Pancreas (tissue), 10 donors: ENCODE measurements at places on chromosomes 11 and 22.

DNA sequence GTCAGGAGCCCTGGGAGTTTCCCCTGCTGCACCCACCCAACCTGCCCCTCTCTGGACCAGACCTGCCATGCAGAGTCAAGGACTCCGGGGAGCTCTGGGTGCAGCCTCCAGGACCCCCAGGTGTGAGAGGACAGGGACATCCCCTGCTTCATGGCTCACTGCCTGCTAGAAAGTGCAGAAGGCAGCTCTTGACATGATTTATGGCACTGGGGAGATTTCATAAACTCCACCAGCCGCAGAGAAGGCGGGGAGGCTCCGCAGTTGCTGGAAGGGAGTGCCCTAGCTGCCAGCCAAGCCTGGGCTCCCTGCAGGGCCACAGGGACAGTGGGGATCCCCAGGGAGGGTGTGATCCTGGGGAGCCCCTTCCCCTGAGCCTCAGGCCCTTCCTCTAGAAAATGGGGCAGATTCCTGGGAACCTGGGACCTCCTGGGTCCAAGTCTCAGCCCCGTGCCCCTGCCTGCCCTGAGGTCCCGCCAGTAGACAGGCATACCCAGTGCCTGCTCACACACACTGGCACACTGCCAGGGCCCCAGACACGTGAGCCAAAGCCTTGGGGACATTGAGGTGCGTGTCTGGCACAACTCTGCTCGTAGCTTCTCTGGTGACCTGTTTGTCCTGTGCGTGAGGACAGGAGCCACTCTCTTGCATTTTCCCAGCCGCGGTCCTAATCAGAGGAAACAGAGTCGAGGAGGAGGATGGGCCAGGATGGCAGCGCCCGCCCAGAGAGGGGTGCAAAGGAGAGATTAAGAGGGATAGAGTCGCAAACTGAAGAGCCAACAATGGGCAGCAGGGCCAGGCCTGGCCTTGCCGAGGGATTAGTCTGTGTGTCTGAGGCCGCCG lies 13.8 kb downstream of the CABP7 start:
- DNase-seq, result peak; percentile 74

GRCh38 chr22:46418827-46419226 lies 83.3 kb downstream of the TRMU start:
- DNase-seq, result no peak

- DNase-seq, result no peak
These were observed 859 bp upstream of the BIRC3 start for GRCh38 chr11:102316346-102316904.

DNA sequence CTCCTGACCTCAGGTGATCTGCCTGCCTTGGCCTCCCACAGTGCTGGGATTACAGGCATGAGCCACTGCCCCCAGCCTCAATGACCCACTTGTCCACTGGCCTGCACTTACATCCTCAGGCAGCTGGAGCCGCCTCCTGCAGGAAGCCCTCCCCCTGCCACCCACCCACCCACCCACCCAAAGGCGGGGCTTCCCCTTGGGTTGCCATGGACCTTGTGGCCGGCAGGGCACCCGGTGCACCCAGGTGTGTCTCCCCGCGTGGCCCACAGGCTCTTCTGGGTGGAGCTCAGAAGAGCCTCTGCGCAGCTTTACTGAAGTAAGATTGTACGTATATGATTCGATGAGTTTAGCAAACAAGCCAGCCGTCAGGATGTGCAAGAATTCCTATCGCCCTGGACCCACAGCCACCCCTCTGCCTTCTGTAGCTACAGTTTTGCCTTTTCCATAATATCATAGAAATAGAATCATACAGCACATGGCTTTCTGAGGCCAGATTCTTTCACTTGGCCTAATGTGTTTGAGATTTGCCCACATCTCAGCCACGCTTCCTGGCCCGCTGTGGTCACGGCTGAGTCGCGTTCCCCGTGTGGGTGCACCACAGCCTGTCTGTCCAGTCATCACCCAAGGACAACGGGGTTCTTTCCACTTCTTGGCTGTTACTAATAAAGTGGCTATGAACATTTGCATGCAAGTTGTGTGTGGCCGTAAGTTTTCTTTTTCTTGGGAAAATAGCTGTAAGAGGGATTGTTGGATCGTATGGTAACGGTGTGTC lies 5.3 kb upstream of the BRSK2 start:
- DNase-seq, result no peak

- no peak for DNase-seq
These were observed 270.9 kb downstream of the FAM181B start for GRCh38 chr11:82462608-82463242.

DNA sequence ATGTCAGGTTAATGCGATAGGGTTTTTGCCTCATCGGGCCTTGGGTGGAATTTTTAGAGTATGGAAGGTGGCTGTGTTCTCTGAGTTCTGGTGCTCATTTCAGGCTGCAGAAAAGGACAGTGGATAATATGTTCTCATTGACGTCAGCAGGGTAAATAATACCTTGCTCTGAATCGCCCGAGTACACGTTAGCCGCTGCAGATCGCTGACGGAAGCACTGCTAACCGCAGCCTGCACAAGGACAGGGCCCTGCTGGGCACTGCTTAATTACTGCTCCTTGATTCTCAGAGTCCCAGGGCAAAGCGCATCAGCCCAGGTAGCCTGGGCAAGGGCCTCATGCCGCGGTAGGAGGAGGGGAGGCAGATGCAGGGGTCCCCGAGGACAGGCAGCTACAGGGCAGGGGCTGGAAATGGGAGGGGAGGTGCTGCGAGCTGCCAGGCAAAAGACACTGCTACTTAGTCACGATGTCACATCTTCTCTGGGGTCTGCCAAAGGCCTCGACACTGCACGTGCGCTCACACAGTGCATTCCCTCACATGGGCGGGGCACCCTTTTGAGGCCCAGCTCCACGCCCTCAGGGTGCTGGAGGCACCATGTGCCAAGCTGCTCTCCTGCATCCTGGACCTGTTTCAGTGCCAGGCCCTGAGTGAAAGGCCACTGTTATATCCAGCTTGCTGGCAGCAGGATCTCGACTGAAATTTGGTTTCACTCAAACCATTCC lies 35.2 kb downstream of the PPP2R1B start:
- DNase-seq, result peak; percentile 63

DNA sequence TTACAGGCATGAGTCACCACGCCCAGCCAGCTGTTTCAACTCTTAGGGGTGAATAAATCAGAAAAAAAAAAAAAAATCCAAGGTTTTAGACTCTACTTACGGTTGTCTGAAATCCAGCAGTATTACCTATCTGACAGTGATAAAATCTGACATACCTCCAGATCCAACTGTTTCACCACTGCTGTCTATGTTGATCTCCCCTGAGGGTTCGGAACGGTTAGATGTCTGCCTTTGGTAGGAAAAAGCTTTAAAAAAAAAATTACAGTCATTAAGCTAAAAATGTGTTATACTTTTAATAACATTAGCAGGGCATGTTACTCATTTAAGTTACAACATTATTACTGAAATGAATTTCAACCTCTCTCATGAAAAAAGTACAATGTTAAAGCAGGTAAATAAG lies 21.1 kb downstream of the NCAPD3 start:
- no peak for DNase-seq

GRCh38 chr11:116373104-116373944 lies 399.5 kb downstream of the BUD13 start:
- no peak for DNase-seq

DNA sequence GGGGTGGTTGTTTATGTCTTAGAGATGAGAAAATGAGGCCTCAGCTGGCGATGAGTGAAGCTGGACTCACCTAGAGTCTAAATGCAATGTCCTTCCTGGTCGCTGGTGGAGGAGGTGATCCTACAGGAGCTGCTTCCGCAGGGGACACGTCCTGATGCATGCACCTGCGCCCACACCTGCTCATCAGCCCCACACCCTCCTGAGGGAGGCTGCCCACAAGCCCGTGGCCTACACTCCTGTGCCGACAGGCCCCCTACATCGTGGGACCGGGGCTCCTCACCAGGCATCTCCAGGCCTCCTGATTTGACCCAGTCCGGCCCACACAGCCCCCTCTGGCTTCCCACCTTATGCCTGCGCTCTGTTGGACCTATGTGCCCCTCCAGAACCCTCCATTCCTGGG lies 857.2 kb downstream of the TBC1D22A start:
- no peak for DNase-seq
